ENCODE measurements at places on chromosomes 1 and 21. TPM values are rescaled to one million over a fixed set of nuclear protein-coding genes. Genes with fewer than 3 reads are reported as not detected.
A peak's percentile ranks its signal among the peaks of the same experiment; 100 is the strongest.

DNA sequence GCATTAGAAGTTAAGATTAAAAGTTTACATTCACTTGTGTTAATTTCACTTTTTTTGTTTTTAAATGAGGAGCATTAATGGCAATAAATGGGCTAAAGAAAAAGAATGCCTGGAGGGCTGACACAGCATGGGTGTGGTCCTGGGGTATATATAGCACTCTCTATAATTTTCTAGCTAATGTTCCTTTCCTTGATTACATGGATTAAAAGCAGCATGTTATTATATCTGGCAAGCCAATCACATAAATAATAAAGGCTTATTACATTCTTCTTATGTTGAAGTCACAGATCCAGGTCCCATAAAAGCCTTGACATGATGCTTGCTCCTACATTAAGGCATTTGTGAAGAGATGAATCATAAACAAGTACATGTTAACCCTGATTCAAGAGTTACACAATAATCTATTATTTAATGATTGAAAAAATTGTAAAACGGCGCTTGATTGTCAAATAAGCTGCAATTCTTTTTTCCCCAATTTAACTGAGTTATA is 91.4 kb downstream of the LYPLAL1 start:
- DNase-seq = peak; percentile 12

Gene RAD54L
- 9.7 TPM for total RNA-seq

GRCh38 chr1:61752921-61753389 is 10.7 kb downstream of the PATJ start:
- DNase-seq = no peak

DNA sequence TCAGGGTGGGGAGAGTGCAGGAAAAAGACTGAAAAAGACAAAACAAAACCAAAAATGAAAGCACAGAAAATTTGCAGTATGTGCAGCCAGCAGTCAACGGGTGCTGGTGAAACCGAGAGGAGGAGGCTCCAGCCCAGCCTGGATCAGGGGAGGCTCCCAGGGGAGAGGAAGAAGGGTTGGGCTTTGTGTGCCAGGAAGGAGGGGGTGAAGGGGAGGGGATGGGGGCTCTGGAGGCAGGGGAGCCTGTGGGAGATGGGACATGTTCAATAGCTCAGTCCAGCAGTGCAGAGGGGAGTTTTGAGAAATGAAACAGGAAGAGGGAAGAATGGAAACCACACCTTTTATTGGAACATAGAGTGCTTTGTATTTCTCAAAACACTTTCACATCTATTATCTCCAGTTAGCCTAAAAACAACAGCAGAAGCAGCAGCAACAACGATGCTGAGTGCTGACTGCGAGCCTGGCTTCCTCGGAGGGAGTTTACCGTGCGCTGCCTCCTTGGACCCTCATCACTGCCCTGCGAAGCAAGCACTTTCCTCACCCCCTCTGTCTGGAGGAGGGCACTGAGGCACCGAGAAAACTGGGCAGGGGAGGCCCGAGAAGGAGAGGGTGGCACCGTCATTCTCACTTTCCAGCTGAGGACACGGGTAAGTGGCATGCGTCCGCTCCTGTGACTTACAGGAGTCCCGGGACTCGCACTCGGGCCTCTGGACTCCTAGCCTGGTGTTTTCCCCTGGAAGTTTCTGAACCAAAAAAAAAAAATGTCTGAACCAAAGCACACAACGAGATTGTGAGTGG is 62.9 kb downstream of the MDM4 start:
- peak; percentile 48 for DNase-seq

Gene EPB41
- 31.8 TPM for total RNA-seq

- DNase-seq = no peak
Measured at GRCh38 chr1:165686121-165686970, 12.0 kb downstream of the ALDH9A1 start.

Gene CYYR1
- total RNA-seq = not detected

GRCh38 chr1:168636200-168636599 is 59.8 kb downstream of the XCL1 start:
- DNase-seq = peak; percentile 52

DNA sequence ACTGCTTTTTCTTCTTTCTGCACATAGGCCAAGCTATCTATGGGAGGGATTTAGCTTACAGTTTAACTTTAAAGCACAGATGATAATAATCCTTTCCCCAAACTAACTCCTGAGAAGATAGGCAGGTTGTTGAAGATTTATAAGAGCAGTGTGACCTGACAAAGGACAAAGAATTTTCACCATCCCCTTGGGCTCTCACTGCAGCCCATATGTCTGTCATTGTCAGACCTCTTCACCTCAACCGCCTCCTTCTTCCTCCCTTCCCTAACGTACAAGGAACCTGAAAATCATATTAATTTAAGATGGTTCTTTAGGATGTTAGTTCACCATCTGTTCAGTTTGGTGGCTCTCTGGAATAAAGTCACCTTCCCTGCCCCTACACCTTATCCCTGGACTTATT is 5.0 kb downstream of the RNU1-2 start:
- no peak for DNase-seq

Gene IBA57
- 16.9 TPM for total RNA-seq

GRCh38 chr21:22880573-22880972 is 1882.4 kb downstream of the NCAM2 start:
- DNase-seq = no peak

DNA sequence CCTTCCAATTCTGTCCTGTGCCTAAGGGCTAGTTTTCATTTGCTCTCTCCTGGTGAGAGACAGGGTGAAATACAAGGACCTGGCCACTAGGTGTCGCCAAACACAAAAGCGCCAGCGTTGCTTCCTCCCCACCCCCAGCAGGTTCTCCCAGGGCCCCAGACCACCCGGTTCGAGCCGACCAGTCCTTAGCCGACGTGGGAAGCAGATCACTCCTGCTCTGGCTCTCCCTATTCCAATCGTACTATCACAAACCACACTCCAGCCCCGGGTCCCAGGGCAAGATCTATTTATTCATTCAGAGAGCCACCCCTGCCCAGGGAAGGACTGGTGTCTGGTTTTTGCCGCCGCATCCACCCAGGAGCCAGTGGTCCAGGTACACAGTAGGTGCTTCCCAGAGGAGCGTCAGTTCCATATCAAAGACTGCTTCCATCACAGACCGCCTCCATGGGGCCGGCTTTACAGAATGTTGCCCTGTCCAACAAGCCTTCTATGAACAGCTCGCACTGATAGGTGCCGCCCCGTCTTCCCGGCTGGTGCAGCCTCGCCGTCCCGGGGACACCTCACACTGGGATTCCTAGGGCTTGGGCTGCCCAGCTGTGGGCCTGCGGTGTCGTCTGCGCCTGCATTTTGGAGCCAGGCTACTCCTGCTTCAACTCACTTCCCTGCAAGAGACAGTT is 35.0 kb downstream of the CTNNBIP1 start:
- peak; percentile 77 for DNase-seq

DNA sequence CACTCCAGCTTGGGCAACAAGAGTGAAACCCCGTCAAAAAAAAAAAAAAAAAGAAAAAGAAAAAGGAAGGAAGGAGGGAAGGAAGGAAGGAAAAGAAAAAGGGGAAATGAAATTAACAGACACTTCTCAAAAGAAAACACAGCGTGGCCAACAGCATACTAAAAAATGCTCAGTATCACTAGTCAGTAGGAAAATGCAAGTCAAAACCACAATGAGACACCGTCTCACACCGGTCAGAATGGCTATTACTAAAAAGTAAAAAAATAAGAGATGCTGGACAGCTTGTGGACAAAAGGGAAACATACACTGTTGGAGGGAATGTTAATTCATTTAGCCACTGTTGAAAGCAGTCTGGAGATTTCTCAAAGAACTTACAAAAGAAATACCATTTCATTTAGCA is 369.5 kb upstream of the BRINP3 start:
- DNase-seq = no peak

DNA sequence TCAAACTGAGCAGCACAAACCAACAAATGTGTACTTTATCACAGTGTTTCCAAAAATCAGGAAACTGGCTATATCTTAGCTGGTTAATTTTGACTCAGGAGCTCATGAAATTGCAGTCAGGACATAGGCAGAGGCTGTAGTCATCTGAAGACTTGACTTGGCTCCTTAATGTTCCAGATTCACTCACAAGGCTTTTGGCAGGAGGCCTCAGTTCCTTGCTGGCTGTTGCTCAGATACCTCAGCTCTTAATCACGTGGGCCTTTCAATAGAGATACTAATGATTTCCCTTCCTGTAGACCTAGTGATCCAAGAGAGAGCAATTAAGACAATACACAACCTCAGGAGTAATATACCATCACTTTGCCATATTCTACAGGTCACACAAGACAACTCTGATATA is 537.7 kb downstream of the BRINP3 start:
- DNase-seq = peak; percentile 62

- DNase-seq = peak; percentile 74
Measured at GRCh38 chr1:166952002-166952746, 23.2 kb downstream of the ILDR2 start.

Gene IL10
- not detected for total RNA-seq

Gene TTLL7
- 16.0 TPM for total RNA-seq

Gene B3GALT6
- 24.7 TPM for total RNA-seq

GRCh38 chr1:117883616-117884015 is 45.8 kb downstream of the GDAP2 start:
- DNase-seq = no peak

Gene CFHR1
- total RNA-seq = 1.1 TPM

- DNase-seq = no peak
Measured at GRCh38 chr1:167440345-167440744, 78.0 kb downstream of the CD247 start.

Gene INSRR
- total RNA-seq = not detected

Gene MMP23B
- 35.2 TPM for total RNA-seq

Gene SCCPDH
- total RNA-seq = 55.1 TPM

Gene GJB3
- total RNA-seq = not detected

DNA sequence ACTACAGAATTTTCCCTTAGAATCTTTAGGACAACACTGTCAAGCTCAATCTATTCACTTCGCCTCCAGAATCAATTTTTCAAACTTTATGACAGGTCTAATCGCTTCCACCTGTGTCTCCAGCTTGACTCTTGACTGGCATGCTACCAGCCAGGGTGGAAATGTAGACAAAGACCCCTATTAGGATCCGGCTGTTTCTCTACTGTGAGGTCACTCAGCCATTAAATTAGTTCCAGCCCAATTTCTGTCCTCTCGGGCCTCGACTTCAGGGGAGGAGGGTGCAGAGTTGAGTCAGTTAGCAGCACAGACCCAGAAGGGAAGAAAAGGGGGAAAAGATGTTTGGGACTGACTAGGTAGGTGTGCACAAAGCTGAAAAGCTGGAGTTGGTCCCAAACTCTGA is 78.5 kb downstream of the HLCS start:
- no peak for DNase-seq

GRCh38 chr1:200143347-200143746 is 115.8 kb downstream of the NR5A2 start:
- no peak for DNase-seq

DNA sequence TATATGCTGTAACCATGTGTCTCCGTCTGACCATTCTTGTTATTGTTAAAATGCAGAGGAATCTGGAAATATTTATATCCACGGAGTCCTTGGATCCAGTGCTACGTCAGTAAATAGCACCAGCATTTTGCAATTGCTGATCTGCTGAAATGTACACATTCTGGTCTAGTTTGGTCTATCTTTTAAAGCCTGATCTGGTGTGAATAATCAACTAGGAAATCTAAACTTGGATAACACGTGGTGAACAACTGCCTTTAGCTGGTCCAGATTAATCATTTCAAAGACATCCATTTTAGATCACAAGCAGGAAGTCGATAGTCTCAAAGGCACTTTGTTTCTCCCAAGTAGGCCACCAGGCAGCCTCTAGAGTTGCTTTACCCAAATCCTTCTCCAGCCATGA is 32.6 kb downstream of the PDPN start:
- no peak for DNase-seq

GRCh38 chr1:186026946-186027345 is 292.8 kb downstream of the HMCN1 start:
- no peak for DNase-seq

GRCh38 chr1:194931166-194931565 is 1677.1 kb downstream of the KCNT2 start:
- DNase-seq = no peak

DNA sequence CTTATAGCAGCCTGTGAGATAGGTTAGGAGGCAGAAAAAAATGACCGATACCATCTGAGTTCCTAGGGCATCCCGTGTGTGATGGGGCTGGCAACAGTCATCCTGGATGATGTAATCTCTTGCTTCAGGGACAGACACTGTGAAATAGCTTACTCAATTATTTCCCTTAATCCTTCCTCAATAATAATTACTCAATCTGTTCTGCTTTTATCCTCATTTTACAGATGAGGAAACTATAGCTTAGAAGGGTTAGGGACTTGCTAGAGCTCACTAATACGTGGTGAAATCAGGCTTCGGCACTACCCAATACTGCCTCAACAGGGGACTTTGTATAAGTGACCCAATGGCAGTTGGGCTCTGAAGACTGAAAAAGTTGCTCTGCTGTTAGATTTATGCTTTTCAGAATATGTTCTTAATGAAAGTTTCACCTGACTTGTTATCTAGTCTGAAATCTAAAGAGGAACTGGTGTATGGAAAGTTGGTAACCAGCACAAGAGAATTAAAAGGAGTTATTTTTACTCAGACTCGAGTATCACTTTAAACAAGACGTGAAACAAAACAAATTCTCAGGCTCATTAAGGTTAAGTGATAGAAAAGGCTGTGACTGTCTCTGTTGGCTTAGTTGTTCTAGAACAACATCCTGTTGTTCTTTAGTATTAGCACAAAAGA is 14.4 kb downstream of the CD55 start:
- no peak for DNase-seq

Gene LIPI
- not detected for total RNA-seq

DNA sequence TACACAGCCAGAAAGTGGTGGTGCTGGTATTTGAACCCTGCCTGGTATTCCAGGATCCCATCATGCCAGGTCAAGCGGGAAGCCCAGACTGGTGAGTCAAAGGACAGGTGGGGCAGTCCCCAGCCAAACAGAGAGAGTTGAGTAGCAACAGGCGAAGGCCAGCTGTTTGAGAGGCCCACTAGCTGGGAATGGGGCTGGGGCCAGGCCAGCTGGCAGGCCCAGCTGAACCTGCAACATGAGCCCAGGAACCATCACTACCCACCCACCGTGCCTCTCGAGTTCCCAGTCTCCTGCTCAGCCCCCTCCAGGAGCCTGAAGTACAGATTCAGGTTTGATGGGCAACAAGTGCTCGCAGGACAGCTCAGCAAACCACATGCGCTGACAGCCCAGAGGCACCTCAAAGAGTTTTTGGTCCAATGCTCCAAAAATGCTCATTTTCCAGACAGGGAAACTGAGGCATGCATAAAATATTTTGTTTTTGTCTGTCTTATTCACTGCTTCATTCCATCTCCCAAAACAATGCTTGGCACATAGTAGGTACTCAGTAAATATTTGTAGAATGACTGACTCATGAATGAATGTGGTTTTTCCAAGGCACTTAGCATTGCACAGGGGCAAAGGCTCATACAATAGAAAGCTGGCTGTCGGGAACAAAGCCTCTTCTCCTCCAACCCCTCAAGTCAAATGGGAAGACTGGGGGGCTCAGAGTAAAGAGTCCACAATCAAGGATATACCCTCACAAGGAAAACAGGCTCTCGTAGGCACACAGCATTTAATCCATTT is 42.5 kb upstream of the CLIC4 start:
- DNase-seq = peak; percentile 56

Gene TSPEAR
- 0.08 TPM for total RNA-seq

- no peak for DNase-seq
Measured at GRCh38 chr1:209229494-209230061, 353.9 kb upstream of the CAMK1G start.
